Activated naive CD4-positive, alpha-beta T cell treated with Interleukin-2 at 50 U/mL for 16 hours (primary cell): ENCODE measurements at places on chromosomes 4 and X.
A peak's percentile ranks its signal among the peaks of the same experiment; 100 is the strongest.

GRCh38 chrX:19798423-19798822 lies 89.0 kb downstream of the SH3KBP1 start:
- peak; percentile 25 for DNase-seq

GRCh38 chr4:89056953-89057398 lies at the start of gene FAM13A:
TSS of gene FAM13A (minus strand) at chr4:89057185. CDS start at chr4:89056964, 221 bp downstream.
- no peak for DNase-seq

DNA sequence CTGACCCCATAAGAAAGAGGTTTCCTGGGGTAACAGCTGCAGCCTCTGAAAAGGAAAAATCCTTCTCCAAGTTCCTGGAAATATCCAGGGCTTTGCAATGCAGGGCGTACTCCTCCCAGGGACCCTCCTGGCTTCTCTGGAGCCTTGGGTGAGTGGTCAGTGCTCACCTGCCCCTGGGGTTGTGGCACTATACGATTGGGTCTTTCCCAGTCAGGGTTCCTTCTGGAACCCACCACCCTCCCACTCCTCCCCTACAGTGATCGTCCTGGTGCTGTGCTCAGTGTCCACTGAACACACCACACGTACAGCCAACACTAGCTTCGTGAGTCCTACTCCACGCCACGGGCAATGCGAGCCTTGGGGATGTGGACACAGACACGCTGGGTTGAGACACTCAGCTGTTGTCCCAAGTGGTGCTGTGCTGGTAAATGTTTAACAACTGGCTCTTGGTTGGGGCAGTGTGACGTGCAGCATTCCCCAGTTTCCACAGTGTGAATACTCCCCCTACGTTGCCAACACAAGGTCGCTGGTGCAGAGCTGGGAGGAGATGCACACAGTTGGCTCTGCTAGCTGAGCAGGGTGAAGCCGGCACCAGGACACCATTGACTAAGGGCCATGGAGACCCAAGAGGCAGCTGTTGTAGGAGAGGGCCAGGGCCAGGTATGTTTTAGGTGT lies 65.4 kb downstream of the HTRA3 start:
- no peak for DNase-seq

- DNase-seq, result no peak
Observed at GRCh38 chrX:105880491-105880890, 58.2 kb downstream of the NRK start.

DNA sequence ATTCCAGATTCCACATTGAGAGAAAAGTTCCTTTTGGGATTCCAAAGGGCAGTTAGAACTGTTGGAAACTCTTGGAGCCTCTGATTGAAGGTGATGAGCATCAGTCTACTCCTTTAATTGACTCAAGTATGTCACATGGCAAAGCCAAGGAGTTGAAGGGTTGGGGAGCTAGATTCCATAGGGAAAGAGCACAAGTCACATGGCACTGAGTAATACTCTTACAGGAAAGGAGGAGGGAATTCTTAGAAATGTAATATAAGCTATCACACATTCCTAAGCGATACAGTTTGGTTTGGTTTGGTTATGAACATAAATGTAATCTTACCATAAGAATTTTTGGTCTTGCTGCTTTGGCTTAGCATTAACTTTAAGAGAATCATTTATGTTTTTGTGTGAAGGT lies 15.7 kb downstream of the SPCS3 start:
- no peak for DNase-seq

DNA sequence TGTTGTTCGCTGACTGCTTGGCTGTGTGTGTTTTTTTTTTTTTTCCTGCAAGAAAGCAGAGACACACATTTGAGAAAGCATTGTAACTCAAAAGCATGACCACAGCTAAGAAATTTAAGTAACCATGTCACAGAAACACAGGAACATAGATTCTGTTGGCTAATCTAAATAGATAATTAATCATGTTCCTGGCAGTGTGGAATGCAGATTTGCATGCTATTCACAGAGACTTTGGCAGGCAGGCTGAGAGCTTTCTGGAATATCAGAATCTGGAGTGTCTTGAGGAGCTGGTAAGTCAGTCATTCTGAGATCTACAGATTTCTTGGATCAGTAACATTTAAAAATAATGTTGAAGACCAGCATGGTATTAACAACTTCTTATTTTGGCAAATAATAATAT lies 33.2 kb upstream of the SMS start:
- DNase-seq, result no peak

DNA sequence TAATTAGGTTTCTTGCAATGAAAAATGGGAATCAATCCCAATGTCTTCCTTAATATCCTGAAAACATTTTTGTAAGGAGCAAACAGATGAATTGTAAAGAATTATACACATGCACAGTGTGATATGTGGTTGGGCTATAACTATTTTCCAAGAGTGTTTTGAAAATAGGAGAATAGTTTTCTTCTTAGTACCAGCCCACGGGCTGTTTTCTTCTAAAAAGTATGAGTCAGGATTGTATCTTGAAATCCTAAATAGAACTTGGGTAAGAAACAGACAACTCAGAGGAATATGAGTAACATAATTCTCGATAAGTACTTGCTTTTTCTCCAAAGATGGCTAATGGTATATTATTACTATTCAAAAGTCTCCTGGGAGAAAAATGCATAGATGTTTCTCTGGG lies 136.7 kb downstream of the MAGEC2 start:
- no peak for DNase-seq

DNA sequence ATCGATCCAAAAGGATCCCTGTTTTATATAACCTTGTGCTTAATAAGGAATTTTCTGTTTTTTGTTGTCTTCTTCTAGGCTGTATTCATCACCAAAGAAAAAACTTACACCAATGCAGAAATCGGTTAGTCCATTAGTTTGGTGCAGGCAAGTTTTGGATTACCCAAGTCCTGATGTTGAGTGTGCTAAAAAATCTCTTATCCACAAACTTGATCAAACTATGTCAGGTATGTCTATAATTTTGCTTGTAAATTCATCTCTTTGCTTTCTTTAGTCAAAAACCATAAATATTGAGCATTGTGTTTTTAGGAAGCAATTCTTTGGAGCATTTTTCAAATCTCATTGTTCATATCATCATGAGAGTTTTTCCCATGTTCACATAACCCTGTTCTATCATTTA lies 28.4 kb downstream of the SLAIN2 start:
- no peak for DNase-seq

DNA sequence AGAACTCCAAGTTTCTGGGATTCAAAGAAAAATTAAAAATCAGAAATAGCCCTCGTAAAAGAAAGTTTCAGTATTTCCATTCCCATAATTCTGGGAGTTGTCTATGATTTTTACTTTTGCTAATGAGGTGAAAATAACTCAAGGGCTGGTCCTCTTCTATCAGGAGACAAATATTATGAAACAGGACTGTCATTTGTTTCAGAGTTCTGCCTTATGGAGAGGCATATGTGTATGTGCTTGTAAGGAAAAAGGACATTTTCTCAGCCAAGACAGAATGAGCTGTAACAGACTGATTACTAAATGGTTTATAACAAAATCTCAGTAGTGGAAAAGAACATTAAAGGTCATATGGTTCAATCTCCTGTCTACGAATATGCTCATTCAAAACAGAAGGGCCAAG lies 59.0 kb upstream of the TAB3 start:
- DNase-seq, result no peak

GRCh38 chr4:87060957-87061356 lies 126.1 kb downstream of the AFF1 start:
- peak; percentile 41 for DNase-seq

- no peak for DNase-seq
Observed at GRCh38 chr4:100879471-100879870, 361.6 kb upstream of the EMCN start.

DNA sequence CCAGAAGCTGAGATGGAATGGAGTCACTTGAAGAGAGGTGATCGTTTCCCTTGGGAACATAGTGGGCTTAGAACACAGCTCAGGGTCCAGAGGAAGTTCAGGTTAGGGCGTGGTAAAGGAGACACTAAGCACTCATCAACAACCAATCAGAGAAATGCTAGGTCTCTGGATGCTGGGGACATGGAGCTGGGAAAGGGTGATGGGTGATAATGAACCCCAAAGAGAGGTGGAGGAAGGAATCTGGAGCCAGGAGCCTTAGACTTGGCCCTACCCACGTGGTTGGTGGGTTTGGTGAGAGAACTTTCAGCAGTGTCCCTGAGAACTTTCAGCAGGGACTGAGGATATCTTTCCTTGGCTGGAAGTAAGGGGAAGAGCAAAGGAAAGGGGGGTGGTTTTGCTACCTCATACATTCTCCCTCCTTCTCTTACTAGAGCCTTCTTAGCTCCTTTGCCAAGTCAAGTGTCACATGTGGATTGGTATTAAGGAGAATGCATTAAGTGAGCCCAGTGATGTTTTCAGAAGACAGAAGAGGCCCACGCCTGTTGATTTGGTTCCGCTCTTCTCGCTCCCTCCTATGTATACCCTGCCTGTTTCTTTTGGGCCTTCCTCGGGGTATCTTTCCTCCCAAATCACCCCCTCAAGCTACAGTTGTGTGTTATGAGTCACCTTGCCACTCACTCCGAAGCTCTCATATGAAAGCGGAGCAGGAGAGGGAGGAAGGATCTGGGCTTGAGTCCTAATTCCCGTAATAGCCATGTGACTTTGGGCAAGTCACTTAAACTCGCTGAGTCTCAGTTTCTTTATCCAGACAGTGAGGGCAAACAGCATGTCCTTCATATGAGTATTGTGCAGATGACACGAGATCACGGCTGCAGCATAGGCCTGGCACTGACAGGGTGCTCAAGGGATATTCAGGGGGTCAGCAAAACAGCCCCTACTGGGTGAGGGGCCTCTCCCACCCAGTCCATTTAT lies 63.1 kb downstream of the TSC22D3 start:
- peak; percentile 4 for DNase-seq

DNA sequence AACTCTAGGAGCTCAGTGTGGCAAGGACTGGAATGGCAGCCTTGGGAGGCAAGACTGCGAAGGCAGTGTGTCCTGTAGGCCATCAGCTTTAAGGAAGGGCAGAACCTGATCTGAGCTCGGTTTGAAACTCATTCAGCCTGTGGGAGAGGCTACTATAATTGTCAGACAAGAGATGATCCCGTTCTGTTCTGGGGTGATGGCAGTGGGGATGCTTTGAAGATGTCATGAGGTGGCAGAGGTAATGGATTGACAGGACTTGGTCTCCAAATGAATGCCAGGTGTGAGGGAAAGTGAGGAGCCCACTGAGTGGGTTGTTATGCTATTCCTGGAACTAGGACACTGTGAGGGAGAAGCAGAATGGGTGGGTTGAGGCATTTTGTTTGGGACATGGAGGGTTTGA lies 144.9 kb downstream of the PJA1 start:
- DNase-seq, result no peak

- peak; percentile 33 for DNase-seq
Observed at GRCh38 chrX:1224954-1225353, 12.5 kb upstream of the CRLF2 start.

DNA sequence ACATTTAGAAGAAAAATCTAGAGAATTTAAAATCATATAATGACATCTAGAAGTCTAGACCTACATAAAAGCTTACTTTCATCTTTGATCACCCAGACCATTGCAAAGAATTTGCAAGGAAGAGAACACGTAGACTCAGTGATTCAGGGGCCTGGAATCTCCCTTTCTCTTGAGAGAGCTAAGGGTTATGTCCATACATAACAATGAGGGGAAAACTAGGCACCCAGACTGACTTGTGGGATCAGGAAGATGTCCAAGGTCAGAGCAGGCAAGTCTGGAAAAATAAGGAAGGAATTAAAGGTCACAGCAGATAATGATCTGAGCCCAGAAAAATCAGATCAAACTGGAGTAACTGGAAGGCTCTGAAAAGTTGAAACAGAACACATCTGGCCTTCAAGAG lies 198.4 kb upstream of the SFRP2 start:
- no peak for DNase-seq

- no peak for DNase-seq
Observed at GRCh38 chr4:76984788-76985211, 35.2 kb downstream of the SEPTIN11 start.

DNA sequence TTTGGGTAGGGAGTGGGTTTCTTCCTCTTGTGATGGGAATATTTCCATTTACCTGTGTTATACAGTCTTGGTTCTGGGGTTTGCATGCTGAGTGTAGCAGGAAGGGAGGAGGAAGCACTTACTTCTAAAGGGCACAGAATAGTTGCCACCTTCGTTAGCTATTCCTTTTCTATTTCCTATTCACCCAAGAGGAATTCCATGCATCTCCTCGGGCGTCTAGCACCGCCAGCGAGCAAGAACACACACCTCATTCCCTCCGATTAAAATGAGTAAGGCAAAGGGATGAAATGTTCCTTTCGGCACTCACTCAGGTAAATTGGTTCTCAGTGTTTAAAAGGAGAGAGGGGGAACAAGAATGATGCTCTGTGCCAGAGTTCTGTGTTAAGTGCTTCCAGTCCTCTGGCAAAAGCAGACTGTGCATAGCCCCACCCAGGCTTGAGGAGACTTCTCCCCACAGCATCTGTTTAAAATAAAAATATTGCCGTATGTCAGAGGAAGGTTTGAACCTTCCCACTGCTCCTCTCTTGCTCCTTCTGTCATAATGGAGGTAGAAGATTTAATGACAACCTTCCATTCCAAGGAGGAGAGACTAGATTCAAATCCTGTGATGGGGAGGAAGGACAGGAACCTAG lies 351.4 kb downstream of the PTTG2 start:
- no peak for DNase-seq

DNA sequence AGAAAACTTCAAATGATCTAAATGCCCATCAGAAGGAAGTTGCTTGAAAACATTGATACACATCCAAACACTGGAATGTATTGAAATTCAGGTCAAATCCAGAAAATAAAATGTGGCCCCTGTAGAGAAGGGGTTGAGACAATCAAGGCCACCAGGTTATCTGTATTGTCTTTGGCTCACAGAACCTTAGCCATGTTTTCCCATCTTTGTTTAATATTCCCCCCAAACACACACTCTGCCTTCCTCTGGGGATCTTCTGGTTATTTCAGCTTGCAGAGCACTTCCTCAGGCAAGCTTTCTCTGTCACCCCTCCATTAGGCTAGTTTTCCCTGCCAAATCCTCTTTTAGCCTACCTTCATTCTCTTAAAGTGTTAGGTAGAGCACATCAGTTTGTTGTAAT lies 30.5 kb downstream of the PAGE2 start:
- no peak for DNase-seq

DNA sequence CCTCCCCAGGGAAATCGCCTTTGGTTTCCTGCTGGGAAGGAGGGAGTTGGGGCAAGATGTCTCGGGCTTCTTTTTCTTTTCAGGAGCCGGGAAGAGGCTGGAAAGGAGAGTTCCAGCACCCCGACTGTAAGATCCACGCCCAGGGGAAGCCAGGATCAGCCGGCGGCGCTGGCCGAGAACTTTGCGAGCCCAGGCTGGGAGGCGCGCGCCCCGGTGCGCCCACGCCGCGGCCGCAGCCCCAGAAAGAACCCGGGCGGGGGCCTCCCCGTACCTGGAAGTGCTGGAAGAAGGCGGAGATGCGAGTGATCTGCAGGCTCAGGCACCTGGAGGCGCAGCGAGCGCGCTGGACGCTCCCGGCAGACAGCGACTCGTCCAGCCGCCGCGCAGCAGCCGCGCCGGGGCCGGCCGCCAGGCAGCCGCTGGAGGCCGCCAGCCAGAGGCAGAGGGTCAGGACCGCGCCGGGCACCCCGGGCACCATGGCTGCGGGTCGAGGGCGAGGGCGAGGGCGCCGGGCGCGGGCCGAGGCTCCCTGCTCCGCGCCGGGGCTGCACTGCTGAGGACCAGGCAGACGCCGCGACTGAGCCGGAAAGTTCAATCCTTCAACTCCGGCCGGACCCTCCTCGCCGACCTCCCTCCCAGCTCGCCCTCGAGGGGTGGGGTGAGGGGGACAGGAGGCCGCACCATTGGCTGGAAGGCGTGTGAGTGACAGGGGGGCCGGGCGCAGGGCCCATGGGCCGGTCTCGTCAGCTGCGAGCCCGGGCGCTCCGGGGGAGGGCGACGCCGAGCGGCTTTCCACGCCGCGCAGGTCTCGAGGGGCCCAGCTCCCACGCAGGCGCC lies at the start of gene ANOS1:
ANOS1 (minus strand) TSS at position 579 of the 837 bp plus-strand sequence; CDS start at position 478, 101 bp downstream.
- DNase-seq, result no peak
